ENCODE measurements at places on chromosomes 7 and 10.

DNA sequence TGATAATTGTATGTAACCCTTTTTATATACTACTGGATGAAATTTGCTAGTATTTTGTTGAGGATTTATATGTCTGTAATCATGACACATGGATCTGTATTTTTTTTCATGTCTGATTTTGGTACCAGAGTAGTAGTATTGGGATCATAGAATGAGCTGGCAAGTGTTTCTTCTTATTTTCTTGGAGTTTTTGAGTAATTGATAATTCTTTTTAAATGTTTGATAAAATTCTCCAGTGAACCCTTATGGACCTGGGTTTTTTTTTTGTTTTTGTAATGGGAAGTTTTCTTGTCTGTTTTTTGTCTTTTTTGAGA, 28.4 kb downstream of the ZNF33A start:
- no peak for DNase-seq

DNA sequence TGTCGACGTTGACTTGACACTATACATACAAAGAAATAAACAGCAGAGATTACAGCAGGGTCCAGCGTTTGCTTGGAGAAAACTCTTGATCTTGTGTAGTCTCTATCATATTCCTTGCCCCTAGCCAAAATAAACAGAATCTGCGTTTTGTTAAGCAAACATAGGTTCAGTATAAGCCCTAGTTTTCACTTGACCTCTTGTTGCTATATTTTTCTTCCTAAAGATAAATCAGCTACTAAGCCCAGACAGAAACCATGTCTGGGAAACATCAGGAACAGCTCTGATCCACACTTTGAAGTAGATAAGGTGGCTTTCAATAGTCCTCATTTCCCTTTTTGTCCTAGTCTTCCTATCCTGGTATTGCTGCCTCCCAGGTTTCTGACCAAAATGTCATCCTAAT, 328.2 kb upstream of the MAGI2 start:
- no peak for DNase-seq

DNA sequence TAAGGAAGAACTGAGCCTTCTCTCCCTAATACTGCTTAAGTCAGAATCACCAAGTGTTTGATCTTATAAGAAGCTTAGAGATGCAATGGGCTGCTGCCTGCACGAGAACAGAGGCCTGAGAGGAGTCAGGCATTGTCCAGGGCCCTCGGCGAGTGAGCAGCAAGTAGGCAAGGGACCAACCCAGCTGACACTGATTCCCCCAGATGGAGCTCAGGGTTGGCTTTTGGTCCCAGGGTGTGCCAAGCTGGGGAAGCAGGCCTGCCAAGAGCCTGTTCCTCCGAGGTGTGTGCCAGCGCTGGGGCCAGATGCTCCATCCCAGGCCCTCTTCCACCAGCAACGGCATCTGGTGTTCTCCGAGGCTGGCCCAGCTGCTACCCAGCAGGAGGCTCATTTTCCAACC, 222.0 kb upstream of the ZMIZ1 start:
- no peak for DNase-seq

GRCh38 chr10:86063341-86063740, 303.3 kb downstream of the GRID1 start:
- DNase-seq: no peak

DNA sequence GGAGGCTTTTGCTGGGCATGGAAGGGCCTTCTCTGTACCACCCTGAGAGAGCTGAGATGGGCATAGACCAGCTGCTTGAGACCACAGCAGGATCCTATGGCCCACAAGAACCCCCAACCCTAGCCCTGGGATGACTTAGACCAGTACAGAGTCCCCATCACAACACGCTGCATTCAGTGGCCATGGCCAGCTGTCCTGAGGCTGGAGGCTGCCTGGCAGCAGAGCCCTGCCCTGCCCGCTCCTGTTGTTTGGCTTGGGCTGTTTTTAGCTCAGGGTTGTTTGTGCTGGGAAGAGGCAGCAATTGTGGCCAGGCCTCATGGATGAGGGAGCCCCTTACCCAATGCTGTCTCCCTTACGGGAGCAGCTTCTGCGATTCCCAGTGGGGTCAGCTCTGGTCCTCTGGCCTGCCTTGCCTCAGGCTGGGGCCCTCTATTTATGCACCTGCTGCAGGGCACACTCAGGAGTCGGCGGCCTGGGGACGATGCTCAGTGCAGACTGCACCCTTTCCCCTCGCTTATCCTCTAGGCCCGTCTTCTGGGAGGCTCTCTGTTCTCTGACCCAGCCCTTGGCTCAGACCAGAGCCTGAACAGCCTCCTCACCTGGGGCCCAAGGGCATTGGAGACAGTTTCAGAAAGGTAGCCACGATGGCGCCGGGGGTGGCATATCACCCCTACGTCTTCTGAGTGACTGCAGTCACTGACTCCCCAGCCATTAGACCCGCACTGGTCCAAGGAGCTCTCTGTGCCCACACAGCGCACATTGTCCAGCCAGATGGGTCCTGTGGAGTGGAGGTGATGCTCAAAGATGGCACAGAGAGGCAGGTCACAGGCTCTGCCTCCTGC, 6.3 kb downstream of the LOXL4 start:
- no peak for DNase-seq

DNA sequence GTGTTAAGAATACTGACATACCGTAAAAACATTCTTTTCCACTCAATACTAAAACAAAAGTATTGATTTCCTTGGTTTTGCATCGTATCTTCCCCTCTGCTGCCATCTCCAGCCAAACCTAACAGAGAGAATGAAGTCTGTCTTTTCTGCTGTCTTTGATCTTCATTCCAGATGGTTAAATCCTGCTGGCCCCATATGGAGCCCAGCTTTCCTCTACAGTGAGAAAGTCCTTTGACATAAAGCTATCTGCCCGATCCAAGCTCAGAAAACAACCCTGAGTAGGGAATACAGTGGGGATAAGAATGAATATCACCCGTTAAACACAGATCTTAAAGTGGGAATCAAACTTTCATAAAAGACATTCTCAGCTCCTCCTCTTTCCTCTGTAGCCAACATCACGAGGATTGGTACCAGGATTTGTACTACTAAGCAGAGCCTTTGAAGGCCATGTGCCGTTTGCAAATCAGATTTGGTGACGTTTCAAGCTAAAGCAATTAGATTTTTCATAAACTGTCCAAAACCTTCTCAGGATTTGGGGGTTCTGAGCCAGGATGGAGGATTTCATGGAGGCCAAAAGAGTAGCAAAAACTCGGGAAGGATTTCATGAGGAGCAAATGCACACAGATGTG, 30.8 kb upstream of the GPAM start:
- DNase-seq: no peak
